Endothelial cell of coronary artery (primary cell): ENCODE measurements at places on chromosomes 12 and 14. TPM values are rescaled to one million over a fixed set of nuclear protein-coding genes. Genes with fewer than 3 reads are reported as not detected.

KRT78 gene
- total RNA-seq, result not detected in 2 replicates

MYL2 gene
- total RNA-seq, result not detected in 2 replicates

MORN3 gene
- total RNA-seq, result 0.28 and 1.1 TPM in 2 replicates

DHRS1 gene
- total RNA-seq, result 6.6 and 7.3 TPM in 2 replicates

DENR gene
- total RNA-seq, result 34.2 and 41.2 TPM in 2 replicates

ZDHHC22 gene
- 0.09 TPM in 1 of 2 replicates, not detected in the other for total RNA-seq

TSPAN19 gene
- total RNA-seq, result 0.09 TPM in 1 of 2 replicates, not detected in the other

PLEKHD1 gene
- total RNA-seq, result under 0.01 TPM in 1 of 2 replicates, not detected in the other

PARPBP gene
- 8.9 and 15.3 TPM in 2 replicates for total RNA-seq

TAS2R9 gene
- total RNA-seq, result 0.09 TPM in 1 of 2 replicates, not detected in the other

OTUB2 gene
- total RNA-seq, result 0.81 and 1.0 TPM in 2 replicates

IRF9 gene
- 39.4 and 47.7 TPM in 2 replicates for total RNA-seq

DIO3 gene
- total RNA-seq, result not detected in 2 replicates

MLXIP gene
- 12.9 and 23.8 TPM in 2 replicates for total RNA-seq

KRT73 gene
- total RNA-seq, result not detected in 2 replicates

GALNT16 gene
- 0.19 and 0.36 TPM in 2 replicates for total RNA-seq

KDM5A gene
- 45.0 and 57.5 TPM in 2 replicates for total RNA-seq
